ENCODE measurements at places on chromosomes 13 and 19. TPM values are rescaled to one million over a fixed set of nuclear protein-coding genes. Genes with fewer than 3 reads are reported as not detected.

The ATP8A2 gene
- total RNA-seq: under 0.01 TPM

The GTF3A gene
- 102 TPM for total RNA-seq

The CDX2 gene
- total RNA-seq: not detected

The GRK1 gene
- not detected for total RNA-seq

The DHDH gene
- total RNA-seq: not detected

The TSSK6 gene
- 1.3 TPM for total RNA-seq

The PGLYRP1 gene
- total RNA-seq: not detected

The ZNF296 gene
- total RNA-seq: 0.48 TPM
